ENCODE measurements at places on chromosomes 2 and 18.

- no peak for DNase-seq
Measured at GRCh38 chr2:74374509-74375205, 5.5 kb downstream of the DCTN1 start.

DNA sequence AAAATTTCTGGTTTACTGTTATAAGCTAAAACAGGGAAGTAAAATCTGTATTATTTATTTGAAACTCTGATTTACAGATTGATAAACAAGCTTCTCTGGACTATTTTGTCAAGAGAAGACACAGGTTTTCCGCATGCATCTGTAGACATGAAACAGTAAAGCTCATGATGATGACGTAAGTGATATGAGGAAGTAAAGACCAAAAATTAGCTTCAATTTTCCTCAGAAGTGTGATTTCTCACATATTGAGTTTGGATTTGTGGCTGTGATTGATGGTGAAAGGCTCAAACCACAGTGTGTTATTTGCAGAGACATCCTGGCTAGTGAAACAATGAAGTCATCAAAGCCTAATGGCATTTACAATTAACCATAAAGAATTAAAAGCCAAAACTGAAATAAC lies 12.6 kb upstream of the LONRF2 start:
- DNase-seq: no peak

DNA sequence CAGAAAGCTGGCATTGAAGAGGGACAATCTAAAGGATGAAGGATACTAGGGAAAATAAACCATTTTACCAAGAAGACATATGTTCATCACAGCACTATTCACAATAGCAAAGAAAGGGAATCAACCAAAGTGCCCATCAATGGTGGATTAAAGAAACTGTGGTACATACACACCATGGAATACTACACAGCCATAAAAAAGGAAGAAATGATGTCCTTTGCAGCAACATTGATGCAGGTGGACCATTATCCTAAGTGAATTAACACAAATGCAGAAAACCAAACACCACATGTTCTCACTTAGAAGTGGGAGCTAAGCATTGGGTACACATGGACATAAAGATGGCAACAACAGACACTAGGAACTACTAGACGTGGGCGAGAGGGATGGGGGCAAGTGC lies 7.2 kb upstream of the MFF start:
- no peak for DNase-seq

DNA sequence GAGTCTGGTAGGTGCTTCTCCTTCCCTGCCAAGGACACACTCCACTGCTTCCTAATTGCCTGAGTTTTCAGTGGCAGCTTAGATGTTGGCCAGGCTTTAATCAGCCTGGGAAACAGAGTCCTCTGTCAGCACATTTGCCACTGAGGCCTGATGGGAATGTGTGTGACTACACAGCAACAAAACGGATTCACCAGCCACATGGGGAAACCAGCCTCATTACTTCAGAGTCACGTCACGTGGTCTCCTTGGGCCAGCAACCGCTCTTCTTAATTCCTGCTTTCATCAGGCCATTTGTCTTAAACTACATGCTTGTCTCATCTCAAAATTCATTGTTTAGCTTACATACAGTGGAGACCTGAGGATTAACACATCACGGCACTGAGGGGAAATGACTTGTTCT lies 93.9 kb upstream of the LTBP1 start:
- no peak for DNase-seq

GRCh38 chr18:46320297-46320696 lies 216.1 kb downstream of the HAUS1 start:
- DNase-seq: no peak

DNA sequence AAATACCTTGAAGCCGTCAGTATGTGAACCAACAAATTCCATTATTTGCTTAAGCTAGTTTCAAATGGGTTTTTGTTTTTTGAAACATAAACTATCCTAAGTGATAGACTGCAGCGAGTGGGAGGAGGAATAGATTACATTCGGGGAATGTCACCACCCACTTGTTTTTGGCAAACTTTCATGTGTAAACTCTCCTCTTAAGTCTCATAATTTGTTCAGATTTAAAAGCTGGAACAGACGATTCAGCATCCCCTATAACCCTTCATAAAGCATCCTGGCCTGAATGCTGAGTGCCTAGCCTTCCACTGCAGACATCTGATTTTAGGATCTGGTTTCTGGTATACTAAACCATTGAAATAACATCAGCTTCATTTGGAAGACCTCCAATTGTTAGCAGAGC lies 51.0 kb downstream of the CPO start:
- DNase-seq: no peak

- DNase-seq: no peak
Measured at GRCh38 chr18:26453386-26453901, 94.9 kb downstream of the KCTD1 start.

DNA sequence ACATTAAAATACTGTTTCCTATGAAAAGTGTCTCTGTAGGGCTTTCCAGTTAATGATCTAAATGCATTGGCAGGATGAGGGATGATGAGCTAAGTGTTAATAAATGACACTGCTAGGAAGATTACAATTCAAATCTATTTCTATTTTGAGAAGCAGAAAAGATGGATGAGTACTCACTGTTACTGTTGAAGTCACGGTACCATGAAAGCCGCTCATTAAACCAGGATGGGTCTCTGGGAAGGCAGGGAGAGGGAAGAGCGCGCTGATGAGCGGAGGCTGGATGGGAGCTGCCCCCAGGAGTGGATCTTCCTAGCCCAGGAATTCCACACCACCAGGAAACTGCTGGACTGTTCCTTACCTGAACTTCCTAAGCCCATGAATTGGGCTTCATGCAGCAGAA lies 27.1 kb upstream of the TXNDC2 start:
- no peak for DNase-seq

GRCh38 chr18:33802955-33803354 lies 224.9 kb downstream of the ASXL3 start:
- DNase-seq: no peak

- DNase-seq: no peak
Measured at GRCh38 chr18:49931179-49931578, 117.8 kb upstream of the ACAA2 start.

- peak; percentile 64 for DNase-seq
Measured at GRCh38 chr2:26068602-26069298, 34.9 kb downstream of the RAB10 start.

DNA sequence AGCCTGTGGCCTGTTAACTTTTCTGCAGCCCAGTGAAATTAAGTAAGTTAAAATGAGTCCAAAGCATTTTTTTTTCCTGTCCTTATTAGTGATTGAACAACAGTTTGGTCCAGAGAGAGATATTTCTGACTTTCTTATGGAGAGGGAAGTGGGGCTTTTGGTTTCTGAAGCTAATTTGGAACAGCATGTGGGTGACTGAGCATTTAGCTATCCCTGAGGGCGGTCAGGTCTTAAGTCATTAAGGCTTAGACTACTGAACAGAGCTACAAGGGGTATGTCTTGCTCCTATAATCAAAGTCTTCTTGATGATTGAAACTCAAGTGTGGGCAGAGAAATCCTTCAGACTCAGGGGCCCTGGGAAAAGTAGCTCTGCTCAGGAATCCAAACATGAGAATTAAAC lies 14.0 kb downstream of the ARHGAP25 start:
- no peak for DNase-seq

DNA sequence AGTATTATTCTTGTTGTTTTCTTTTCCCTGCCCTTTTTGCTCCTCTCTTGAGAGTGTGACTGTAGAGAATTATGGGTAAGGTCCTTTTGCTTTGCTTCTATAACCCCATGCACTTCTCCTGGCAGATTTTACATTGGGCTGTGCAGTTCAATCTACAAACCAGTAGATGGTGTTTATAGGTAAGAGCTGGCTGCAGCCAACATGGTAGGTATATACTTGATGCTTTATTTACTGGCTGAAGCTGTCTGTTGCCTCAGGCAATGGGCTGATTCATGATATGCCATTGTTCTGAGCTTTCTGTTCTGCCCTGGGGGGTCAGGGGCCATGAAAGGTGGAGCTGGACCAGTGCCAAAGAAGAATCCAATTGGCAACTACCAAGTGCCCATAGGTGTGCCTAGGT lies 48.3 kb upstream of the MYL1 start:
- DNase-seq: no peak

- DNase-seq: peak; percentile 10
Measured at GRCh38 chr18:34709104-34709503, 994 bp upstream of the DTNA start.

- no peak for DNase-seq
Measured at GRCh38 chr2:198928026-198928425, 529.7 kb downstream of the SATB2 start.

DNA sequence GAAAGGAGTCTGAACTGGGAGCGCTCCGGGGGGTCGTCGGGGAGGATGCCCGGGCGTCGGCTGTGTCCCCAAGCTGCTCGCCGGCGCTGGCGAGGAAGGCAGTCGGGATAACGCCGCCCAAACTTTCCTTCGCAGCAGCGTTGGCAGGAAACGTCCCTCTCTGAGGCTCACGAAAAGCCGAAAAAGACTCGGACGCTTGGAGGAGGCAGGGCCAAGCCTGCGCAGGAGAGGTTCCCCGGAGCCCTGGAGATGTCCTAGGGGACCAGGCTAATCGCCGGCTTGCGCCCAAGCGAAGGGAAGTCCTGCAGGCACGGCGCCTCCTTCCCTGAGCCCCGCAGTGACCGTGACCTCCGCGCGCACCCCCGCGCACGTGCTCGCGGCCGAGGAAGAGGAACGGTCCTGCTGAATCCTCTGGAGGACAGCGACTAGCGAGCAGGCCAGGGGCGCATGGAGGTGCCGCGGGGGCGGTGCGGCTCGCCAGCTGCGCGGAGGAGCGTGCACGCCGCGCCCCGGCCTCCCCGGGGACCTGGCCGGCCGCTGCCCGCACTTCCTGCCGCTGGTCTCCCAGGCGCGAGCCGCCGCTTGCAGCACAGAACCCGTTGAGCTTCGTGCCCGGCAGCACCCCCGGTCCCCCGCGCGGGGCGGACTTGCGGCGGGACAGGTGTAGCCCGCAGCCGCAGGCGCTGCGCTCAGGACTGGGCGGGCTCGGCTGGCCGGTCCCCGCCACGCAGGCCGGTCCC lies at the start of gene SH3RF3:
Gene SH3RF3 (plus strand): TSS at position 590 of the 740 bp plus-strand sequence.
- peak; percentile 9 for DNase-seq

Data from amniotic stem cell (primary cell).